Smooth muscle cell of bladder (primary cell): ENCODE measurements at places on chromosomes 6 and 20. TPM values are rescaled to one million over a fixed set of nuclear protein-coding genes. Genes with fewer than 3 reads are reported as not detected.

The KIAA1755 gene
- total RNA-seq: 0.43 and 1.9 TPM in 2 replicates

The MEA1 gene
- 59.2 and 66.3 TPM in 2 replicates for total RNA-seq

The PLCB1 gene
- 50.3 and 52.3 TPM in 2 replicates for total RNA-seq

The ZSCAN16 gene
- total RNA-seq: 1.8 and 2.8 TPM in 2 replicates

The HRH3 gene
- not detected in 2 replicates for total RNA-seq

The PSORS1C2 gene
- not detected in 2 replicates for total RNA-seq

The TUBB gene
- 310 and 353 TPM in 2 replicates for total RNA-seq

The METTL24 gene
- 0.43 and 1.2 TPM in 2 replicates for total RNA-seq

The PNPLA1 gene
- total RNA-seq: under 0.01 TPM in 1 of 2 replicates, not detected in the other

The OR12D3 gene
- not detected in 2 replicates for total RNA-seq

The TBX18 gene
- 20.5 and 34.9 TPM in 2 replicates for total RNA-seq

The NEU1 gene
- total RNA-seq: 88.7 and 119 TPM in 2 replicates

The CLDN20 gene
- not detected in 2 replicates for total RNA-seq

The HLA-DQB2 gene
- total RNA-seq: not detected in 2 replicates

The ADAM33 gene
- total RNA-seq: 21.9 and 44.4 TPM in 2 replicates

The SOX4 gene
- 30.7 and 42.4 TPM in 2 replicates for total RNA-seq

The DNAH8 gene
- total RNA-seq: 0.09 TPM in 1 of 2 replicates, not detected in the other

The OR14J1 gene
- total RNA-seq: not detected in 2 replicates

The CALHM5 gene
- total RNA-seq: 8.0 and 8.7 TPM in 2 replicates

The MTHFD1L gene
- 50.3 and 57.5 TPM in 2 replicates for total RNA-seq

The YTHDF1 gene
- 12.8 and 17.7 TPM in 2 replicates for total RNA-seq

The BICRAL gene
- 3.5 and 3.7 TPM in 2 replicates for total RNA-seq
